H9 (cell line): ENCODE measurements at places on chromosomes 1 and 21. TPM values are rescaled to one million over a fixed set of nuclear protein-coding genes. Genes with fewer than 3 reads are reported as not detected.

DNA sequence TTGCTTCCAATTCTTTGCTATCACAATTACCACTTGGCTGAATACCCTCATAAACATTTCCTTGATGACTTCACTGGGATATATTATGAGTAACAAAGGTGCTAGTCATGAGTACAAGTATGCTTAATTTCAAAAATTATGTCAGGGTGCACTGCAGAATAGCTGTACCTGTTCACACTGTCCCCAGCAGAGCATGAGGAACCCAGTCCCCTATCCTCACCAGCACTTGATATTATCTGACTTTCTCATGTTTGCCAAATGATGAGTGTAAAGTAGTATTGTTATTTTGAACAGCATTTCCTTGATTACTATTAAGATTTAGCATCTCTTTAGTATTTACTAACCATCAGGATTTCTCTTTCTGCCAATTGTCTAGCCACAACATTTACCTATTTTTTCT is 33.5 kb upstream of the TNFSF4 start:
- no peak for DNase-seq

The MAP10 gene
- 1.2 and 1.3 TPM in 2 replicates for total RNA-seq

- peak; percentile 17 for DNase-seq
Measured at GRCh38 chr1:40610156-40610555, 55.3 kb downstream of the RIMS3 start.

GRCh38 chr1:167128261-167129227 is 34.7 kb downstream of the STYXL2 start:
- no peak for DNase-seq

The CYP4Z1 gene
- total RNA-seq, result not detected in 2 replicates

GRCh38 chr1:204578867-204579664 is 62.9 kb downstream of the MDM4 start:
- DNase-seq, result no peak

The FAM3B gene
- 4.0 and 5.0 TPM in 2 replicates for total RNA-seq

The CTSK gene
- total RNA-seq, result 4.2 and 4.3 TPM in 2 replicates

The ATP6V1G3 gene
- total RNA-seq, result not detected in 2 replicates

- DNase-seq, result no peak
Measured at GRCh38 chr1:35533586-35533985, 23.6 kb downstream of the KIAA0319L start.

GRCh38 chr1:94675373-94675772 is 133.8 kb upstream of the F3 start:
- no peak for DNase-seq

DNA sequence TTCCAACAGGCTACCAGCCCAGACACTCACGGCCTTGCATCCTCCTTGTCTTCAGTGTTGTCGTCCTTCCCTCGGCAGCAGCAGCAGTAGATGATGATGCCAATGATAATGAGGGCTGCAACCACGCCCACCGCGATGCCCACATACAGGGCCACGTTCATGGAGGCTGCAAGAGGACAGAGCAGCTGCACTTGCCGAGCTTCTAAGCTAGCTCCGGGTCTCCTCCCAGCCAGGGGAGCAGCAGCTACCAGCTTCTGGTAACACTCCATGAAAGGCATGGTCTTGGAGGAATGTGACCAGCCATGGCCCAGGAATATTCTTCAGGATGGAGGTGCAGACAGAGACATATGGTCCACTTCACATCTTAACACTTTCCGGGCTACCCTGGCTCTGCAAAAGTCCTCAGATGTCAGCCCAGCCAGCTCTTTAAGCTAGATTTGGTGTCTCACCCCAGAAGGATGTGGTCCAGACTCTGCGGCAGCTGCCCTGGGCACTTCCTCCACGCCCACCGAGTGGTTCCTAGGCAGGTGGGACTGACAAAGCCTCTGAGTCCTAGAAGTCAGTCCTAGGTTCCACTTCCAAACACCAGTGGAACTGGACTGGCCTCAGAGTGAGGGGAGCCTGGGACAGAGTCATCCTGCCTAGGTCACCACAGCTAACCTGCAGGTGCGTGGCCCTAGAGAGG is 35.1 kb downstream of the GPA33 start:
- no peak for DNase-seq

DNA sequence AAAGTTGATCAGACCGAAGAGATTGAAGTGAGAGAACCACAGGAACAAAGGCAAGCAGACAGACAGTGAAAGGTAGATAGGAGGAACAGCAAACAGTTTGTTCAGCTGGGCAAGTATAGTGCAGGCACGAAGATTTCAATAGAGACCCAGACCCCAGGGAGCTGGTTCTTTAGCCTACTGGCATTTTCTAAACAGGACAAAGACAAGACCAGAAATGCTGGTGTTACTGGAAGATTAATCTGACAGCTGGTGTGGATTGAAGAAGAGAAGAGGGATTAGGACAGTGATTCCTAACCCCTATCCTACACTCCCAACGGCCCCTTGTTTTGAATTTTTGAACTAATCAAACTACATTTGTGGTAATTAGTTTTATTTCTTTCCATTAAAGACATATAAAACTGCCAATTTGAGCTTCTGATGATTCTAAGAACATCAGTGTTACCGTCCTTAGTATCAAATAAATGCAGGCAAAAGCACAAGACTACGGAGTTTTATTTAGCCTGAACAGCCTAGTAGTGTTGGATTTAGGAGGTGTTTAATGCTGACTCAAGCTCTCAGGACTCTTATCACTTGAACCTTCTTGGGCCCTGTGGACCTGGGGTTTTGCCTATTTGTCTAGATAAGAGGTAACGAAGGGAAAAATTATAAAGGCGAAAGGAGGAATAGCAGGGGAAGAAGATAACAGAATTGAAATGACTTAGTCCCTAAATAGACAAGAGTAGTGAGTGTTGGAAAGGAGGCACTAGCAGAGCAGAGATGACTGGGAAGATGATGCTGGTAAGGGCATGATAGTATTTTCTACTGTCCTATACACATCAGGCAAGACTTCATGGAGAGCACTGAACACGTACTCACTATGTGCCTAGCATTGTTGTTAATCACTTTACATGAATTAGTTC is 2.0 kb downstream of the NPL start:
- no peak for DNase-seq
